ENCODE measurements at places on chromosomes 6 and 20.

- DNase-seq, result no peak
These were observed 43.9 kb downstream of the RBM38 start for GRCh38 chr20:57435105-57435497.

- no peak for DNase-seq
These were observed 39.8 kb downstream of the BACH2 start for GRCh38 chr6:90256698-90257485.

DNA sequence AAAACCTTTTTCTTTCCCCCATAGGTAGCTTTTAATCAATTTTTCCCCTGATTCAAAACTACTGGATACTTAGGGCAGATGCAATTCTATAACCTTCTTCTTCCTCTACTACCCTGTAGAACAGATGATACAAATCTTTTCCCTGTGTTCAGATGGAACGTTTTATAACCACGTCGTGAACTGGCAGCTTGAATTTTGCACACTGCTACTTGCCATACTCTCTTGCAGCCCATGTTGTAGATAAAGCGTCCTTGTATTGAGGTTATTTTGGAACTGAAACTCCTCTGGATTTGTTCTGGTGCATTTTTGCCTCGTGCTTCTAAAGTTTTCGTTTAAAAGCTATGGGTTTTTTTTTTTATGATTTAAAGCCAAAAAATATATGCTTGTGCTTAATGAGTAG lies 440.2 kb downstream of the RFPL4B start:
- no peak for DNase-seq

GRCh38 chr6:143125455-143125854 lies 64.8 kb downstream of the AIG1 start:
- DNase-seq, result no peak

DNA sequence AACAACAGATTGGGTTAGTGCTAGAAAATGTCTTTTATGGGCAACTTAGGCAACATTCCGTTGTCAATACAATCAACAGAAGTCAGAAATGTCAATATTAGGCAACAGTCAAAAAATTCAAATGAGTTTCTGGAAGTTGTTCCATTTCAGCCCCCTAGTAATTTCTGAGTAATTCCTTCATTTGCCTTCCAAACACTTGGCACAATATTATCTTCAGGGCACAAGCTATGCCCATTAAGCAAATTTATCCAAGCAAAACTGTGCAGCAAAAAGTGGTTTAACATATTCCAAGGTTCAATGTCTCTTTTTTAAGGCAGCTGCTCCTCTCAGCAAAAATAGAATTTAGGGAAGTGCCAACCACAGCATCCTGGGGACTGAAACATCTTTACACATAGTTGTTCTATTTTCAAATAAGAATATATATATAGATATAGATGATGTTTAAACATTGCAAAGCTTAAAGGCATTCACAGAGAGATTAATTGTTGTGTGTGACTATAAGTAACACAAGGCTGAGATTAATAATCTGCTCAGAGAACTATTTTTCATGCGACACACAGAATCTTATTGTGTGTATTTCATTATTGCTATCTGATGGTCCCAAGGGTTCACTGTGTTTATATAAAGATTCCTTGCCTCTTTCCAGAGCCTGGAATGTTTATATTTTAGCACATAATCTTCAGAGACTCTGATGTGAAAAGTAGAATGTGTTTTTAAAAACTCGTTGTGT lies 75.2 kb upstream of the ADTRP start:
- DNase-seq, result no peak

GRCh38 chr6:288866-289265 lies 3.4 kb upstream of the DUSP22 start:
- no peak for DNase-seq

GRCh38 chr20:24969186-24970029 lies 20.3 kb downstream of the CST7 start:
- no peak for DNase-seq

DNA sequence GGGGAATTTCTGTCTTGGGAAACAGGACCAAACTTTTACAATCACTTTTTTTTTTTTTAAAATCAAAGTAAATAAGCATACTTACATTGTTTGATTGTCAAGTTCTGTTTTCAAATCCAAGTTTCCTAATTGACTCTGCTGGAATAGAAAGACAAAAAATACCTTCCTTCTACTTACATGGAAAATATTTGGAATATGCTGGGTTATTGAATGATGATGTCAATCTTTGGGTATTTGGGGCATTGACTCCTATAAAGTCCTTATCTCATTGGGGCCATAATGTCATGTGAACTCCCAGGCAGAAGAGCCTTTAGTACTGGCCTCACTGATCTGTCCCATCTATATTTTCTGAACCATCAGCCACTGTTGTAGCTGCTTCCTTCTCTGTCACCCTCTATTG lies 122.6 kb upstream of the NOX3 start:
- DNase-seq, result no peak

- no peak for DNase-seq
These were observed 200.9 kb downstream of the MYLK4 start for GRCh38 chr6:2549834-2550233.

DNA sequence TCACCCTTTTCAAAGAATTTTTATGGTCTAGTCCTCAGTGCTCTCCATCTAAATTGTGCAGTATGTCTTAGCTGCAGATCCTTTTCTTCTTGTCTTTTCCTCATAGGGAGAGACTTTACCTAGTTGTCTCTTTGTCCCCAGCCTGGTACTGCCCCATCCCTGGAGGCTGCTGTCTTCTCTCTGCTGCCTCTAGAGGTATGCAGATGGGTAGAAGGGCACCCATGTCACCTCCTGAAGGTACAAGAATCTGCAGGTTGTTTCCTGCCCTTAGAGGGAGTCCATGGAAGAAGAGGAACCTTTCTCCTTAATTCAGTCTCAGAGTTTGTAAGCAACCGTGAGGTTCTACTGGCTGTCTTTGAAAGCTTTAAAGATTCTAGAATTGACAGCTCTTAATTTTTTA lies 39.1 kb downstream of the MCM8 start:
- DNase-seq, result no peak

GRCh38 chr6:48111575-48111974 lies 578 bp upstream of the PTCHD4 start:
- DNase-seq, result no peak

DNA sequence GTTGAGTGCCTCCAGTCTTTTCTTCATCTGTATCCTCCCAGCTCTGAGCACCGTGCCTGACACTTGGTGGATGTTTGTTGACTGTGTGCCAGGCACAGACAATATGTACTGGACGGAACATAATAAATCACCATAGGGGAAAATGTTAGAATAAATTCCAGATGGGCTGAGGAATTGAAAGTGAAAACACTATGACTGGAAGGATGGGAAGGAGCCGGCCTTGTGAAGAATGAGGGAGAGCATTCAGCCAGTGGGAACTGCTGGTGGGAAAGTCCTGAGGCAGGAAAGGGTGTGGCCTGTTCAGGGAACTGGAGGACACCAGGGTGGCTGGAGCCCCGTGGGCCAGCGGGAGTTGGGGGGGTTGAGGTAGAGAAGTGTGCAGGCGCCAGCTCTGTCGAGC lies 75.4 kb downstream of the MTHFD1L start:
- DNase-seq, result no peak

GRCh38 chr6:33243476-33243875 lies 28.2 kb downstream of the VPS52 start:
- DNase-seq, result no peak

DNA sequence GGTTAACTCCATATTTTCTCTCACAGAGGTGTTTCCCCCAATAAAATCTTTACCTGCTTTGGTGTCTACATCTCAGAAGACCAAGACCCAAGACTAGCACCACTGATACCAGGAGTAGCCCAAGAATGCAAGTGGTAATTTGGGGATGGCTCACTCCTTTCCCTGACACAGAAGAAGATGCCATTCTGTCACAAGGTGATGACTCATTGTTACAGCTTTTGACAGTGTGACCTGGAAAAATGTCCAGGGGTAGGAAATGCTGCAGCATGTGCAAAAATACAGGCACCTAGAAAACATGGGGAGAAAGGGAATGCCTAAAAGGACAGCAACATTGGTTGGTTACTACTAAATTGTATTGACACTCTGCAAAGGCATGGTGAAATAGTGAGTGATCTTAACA lies 254.0 kb upstream of the GJE1 start:
- DNase-seq, result no peak

- no peak for DNase-seq
These were observed 47.1 kb upstream of the CD83 start for GRCh38 chr6:14070457-14070856.

DNA sequence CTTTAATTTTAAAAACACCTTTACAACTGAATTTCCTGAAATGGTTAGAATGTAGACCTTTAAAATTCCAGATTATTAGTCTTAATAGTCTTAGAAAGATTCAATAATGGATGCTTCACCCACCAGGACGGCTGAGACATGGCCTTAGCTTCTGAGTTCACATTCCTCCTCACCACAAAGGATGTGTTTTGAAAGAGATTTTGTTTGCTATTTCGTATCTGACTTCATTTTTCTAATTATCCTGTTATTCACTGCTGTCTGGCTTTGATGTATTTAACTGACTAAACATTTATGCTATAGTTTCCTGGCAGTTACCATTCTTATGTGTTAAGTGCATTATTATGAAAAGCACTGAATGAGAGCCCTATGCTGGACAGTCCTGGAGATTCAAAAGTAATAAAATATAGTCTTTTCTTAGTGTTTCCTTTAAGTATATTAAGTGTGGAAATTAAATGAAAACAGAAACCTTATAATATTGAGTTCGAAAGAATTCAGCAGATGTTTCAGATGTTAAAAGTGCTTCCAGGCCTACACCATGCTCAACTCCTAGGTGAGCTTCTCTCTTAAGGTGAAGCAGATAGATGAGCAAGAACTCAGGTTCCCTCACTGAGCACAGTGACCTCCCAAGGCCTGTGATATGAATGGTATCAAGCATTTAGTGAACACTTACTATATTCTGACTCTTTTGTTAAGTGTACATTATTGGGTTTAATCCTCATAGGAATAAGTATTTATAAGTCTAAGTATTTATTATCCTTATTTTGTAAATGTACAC lies 40.3 kb downstream of the MAP3K4 start:
- no peak for DNase-seq

DNA sequence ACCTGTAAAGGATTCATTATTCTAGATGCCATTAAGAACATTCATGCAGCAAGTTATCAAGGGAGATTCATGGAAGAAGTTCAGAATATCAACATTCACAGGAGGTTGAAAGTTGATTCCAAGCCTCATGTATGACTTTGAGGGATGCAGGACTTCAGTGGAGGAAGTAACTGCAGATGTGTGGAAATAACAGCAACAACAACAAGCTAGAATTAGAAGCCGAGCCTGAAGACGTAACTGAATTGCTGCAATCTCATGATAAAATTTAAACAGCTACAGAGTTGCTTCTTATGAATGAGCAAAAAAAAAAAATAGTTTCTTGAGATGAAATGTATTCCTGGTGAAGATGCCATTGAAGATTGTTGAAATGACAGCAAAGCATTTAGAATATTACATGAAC lies 73.3 kb upstream of the NXT1 start:
- no peak for DNase-seq

- no peak for DNase-seq
These were observed 3.7 kb upstream of the HEBP2 start for GRCh38 chr6:138400326-138400725.

- no peak for DNase-seq
These were observed 130.0 kb upstream of the ZNF217 start for GRCh38 chr20:53723621-53724020.

GRCh38 chr6:155887421-155887820 lies 431.8 kb upstream of the NOX3 start:
- no peak for DNase-seq

DNA sequence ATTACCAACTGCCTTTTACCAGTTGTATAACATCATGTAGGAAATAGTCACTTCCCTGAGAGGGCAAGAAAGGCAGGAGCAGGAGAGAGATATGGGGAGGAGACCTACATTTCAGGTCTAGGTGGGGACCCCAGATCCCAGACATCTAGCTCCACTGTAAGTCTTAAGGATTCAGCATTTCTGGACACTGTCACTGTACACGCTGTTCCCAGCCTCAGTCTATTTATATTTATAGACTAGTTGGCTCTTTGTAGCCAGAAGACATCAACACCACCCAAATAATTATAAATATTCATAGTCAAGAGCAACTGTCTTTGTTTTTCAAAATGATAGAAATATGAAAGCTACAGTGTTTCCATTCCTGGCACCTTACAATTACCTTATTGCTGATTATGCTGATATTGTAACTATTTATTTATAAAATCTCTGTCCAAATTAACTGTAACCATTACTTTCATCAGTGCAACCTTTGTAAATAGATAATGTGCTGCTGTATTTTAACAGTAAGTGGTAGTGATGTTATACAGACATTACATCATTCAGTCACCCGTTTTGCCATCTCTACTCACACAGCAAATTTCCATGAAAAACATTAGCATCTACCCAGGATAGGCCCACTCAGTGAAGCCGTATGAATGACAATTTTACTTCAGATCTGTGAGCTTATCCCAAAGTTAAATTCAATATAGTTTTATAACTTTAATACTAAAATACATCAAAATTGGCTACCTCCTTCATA lies 162.8 kb downstream of the PTPRK start:
- no peak for DNase-seq

DNA sequence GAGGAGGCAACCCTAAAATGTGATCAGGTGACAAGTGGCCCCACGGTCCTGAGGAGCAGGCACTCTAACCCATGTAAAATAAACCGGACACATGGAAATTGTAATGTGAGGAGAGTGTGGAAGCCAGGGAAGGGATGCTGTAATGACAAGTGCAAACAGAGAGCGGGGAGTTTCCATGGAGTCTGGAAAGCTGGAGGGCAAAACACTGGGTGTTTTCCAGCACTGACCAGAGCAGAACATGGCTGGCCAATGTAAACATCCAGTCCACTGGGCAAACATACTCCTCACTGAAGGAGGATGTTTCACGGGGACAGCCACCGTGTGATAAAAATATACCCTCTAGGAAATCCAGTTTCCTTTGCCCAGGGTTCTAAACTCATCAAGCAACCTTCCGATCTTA lies 219.0 kb upstream of the JARID2 start:
- DNase-seq, result no peak

DNA sequence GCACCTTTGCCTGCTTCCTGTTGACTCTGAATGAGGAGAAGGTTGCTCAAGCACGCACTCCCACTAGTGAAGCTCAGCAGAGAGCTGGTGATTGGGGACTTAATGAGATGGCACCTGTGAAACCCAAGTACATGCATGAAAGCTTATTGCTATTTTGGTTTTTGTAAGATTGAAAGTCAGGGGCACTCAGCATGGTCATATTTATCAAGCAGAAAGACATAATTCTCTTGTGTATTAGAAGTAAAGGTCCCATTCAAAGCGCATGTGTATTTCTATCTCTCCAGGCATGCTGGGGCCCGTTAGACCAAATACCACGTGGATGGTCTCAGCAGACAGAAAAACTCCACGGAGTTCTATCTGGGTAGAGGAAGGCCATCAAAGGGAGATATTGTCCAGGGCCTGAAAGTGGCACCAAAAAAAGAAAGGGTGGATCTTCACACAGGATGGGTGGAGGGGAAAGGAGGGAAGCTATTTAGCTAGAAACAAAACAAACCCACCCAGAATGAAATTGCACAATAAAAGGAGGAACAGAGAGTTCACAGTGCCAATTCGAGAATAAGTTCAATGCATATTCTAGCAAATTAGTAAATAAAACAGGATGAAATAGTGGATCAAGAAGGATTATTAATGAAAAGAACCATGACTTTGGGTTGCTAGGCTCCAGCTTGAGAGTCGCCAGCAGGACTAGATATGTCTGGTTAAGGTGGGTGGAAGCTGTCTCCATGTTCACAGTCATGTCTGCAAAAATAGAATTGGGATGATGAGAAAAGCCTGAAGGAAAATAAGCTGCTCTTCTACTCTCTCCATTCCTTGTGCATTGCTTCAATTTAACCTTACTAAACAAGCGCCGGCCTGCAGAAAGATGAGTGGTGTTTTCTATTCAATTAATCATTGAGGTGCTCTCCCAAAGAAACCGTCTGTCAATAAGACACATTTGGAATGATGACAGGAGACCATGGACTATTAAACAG lies 224.9 kb upstream of the DTNBP1 start:
- DNase-seq, result no peak

Data from stimulated activated CD4-positive, alpha-beta T cell treated with anti-CD3 and anti-CD28 coated beads, TNF-alpha, amount 100 ng/mL, for 24 hours (primary cell).